ENCODE measurements at places on chromosomes 4 and X.

DNA sequence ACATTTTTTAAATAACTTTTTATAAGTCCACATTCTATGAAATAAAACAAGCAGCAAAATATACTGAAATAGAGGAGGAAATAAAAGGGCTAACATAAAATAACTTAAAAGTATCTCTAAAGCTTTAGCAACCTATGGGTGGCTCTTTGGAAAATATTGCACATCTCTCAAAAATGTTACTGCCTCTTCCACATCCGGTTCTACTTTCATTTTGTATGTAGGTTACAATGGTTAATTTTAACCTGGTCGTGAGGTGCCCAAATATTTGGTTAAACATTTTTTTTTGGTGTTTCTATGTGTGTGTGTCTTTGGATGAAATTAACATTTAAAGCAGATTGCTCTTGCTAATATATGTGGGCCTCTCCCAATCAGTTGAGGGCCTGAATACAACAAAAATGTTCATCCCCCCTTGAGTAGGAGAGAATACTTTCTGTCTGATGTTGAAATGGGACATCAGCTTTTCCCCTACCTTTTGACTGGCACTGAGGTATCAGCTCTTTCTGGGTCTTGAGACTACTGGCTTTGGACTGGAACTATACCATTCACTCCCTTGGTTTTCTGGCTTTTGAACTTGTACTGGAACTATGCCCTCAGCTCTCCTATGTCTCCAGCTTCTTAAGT lies 353.0 kb downstream of the ADAM29 start:
- DNase-seq = no peak

DNA sequence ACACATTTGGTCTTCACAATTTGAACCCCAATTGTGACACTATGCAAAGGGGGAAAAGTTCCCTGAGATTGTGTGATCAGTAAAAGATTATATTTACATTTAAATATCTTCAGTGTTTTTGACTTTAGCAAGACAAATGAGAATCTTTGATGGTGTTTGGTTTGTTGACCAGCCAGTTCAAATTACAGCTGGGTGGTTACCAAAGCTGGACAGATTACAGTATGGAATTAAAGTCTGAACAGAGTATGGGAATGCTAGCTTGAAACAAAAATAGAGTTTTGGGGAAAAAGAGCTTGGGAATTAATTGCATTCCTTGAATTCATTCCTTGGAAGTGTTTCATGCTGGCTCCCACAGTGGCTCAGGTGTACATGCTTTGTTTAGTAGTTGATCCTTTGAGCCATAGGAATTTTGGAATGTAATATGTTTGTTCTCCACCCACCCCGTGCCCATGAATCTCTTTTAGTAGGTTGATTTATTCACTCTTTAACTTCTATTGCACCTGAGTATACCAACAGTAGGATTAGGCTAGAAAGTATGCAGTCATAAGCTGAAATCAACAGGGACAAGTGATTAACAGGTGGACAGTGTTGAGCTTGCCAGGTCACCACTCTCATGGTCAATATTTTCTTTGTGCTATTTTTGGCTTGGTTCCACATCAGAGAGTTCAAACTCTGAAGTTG lies 81.1 kb upstream of the HELT start:
- DNase-seq = no peak

DNA sequence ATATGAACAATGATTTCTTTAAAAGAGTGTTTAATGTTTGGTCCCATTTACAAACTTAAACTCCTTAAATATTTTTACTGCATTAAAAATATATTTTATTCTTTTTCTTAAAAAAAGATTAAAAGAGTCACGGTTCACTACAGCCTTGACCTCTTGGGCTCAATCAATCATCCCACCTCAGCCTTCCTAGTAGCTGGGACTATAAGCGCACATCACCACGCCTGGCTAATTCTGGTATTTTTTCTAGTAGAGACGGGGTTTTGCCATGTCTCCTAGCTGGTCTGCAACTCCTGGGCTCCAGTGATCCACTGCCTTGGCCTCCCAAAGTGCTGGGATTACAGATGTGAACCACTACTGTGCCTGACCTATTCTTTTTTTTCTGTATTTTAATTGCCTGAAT lies 104.7 kb upstream of the TLR2 start:
- DNase-seq = no peak

DNA sequence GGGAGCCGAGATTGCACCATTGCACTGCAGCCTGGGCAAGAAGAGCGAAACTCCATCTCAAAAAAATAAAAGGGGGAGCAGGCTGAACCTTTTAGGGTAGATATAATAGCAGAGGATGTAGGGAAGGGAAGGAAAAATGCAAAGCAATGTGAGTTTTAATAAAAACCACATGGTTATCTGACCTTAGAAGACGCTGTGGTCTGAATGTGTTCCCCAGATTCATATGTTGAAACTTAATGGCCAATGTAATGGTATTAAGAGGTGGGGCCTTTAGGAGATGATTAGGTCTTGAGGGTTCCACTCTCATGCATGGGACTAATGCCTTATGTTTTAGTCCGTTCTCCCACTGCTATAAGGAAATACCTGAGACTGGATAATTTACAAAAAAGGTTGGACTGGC lies 114.1 kb upstream of the STX18 start:
- no peak for DNase-seq

GRCh38 chrX:46587753-46588171 lies 14.2 kb downstream of the CHST7 start:
- no peak for DNase-seq

DNA sequence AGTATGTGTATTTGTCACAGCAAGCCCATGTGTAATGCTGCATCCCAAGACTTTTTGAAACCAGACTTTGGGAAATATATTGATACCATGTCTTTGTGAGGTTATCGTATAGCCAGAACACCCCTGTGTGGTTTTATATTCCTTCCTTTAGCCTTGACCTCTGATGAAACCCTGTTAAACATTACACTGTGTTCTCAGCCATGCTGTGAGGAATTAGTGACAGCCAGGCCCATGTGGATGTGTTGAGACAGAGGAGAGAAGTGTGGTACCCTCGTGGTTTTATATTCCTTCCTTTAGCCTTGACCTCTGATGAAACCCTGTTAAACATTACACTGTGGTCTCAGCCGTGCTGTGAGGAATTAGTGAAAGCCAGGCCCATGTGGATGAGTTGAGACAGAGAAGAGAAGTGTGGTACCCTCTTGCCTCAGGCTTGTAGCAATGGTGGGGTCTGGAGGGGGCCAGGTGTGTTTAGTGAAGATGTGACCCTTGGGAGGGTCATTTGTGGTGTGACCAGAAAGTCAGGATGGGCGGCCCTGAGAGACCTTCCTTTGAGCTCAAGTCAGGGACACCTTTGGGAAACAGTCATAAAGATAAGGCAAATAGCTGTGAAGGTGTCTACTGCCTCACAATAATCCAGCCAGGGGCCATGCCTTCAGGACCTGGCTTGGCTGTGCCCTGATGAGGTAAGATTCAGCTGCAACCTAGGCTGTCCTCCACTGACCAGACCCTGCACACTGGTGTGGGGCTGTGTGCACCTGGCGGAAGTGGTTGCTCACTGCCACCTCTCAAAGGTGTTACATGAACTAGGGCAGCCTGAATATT lies 110.0 kb downstream of the IRF2 start:
- no peak for DNase-seq

Measured in SIG-M5 (cell line).